ENCODE measurements at places on chromosomes 16 and 17.
A peak's percentile ranks its signal among the peaks of the same experiment; 100 is the strongest.

- DNase-seq: no peak
Measured at GRCh38 chr17:21275047-21275578, 9.4 kb upstream of the MAP2K3 start.

DNA sequence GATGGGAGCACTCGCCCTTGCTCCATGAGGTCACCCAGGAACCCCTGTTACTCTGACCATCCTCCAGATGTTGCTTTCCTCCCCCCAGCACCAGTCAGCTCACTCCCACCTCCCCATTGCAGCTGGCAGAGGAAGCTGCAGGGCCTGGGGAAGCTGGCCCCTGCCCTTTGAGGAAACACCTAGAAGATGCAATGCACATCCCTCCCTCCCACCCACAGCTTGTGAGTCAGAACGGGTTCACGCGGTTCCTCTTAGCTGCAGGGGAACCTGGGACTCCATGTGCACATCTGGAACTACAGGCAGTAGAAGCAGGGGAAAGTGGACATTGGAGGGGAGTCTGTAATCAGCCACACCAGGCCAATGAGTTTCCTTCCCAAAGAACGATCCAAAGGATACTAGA lies 96.9 kb downstream of the KATNIP start:
- DNase-seq: peak; percentile 66

DNA sequence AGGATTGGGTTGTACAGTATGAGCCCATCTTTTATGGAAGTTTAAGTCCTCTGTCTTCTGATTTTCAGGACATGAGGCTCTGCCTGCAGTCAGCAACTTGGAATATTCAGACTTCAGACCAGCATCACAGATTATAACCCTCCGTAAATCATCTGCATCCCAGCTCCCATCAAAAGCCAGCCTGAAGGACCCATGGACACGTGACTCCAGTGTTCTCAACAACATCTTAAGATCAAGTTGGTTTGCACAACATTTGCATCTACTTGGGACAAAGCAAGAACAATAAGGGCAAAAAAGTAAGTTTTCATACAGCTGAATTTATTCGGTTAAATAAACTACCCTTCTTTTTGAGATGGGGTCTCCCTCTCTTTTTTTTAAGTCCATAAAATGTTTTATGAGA lies 12.7 kb downstream of the TMC5 start:
- DNase-seq: no peak

- DNase-seq: peak; percentile 89
Measured at GRCh38 chr17:7988750-7989178, 13.7 kb upstream of the GUCY2D start.

GRCh38 chr16:31870809-31871208 lies 2.8 kb upstream of the ZNF267 start:
- no peak for DNase-seq

GRCh38 chr17:61770752-61771533 lies 92.4 kb downstream of the BRIP1 start:
- DNase-seq: no peak

- no peak for DNase-seq
Measured at GRCh38 chr17:57357392-57357784, 101.1 kb downstream of the MSI2 start.

GRCh38 chr16:21103941-21104860 lies 46.4 kb downstream of the DNAH3 start:
- DNase-seq: peak; percentile 18

DNA sequence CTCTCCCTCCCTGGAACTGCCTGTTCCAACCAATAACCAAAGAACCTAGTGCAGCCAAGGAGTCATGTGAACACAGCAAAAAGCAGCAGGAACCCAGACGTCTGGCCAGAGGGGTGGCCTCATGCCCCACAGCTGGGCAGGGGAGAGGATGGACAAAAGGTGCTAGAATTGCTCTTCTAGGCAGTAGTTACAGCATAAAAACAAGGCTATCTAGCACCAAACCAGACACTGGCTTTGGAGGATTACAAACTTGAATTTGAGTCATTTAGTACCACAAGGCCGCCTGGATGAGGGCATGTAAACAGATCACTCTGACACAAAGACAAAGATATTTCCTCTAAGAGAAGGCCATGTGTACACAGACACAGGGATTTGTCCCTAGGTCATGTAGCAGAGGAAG lies 423.3 kb upstream of the MAF start:
- DNase-seq: no peak

DNA sequence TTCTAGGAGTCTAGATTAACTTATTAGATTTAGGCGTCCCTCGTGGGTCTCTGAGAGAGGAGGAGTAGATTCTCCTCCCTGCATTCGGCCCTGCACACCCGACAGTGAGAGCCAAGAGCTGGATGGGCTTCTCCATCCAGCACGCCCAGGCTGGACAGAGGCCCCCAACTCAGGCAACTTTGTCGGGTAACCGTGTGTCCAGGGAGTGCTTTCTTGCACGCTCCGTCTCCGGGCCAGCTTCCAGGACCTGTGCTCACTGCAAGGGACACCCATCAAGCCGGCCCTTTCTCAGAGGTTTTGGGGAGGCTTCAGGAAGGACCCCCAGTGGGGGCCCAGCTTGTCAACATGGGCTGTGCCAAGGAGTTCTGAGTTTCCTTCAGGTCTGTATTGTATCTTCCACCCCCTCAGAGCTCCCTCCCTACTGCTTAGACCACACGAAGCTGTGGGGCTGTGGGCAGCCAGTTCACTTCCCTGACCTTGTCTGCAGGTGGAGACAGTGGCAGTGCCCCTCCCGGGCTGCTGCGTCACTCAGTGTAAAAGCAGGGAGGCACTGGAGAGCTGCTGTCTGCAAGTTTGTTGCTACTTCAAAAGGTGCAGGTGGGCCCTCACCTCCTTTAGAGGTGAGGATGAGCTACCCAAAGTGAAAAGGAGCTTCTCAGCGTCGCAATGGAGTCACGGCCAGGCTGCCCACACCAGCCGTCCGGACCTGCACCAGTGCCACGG lies 24.0 kb upstream of the C16orf78 start:
- no peak for DNase-seq

DNA sequence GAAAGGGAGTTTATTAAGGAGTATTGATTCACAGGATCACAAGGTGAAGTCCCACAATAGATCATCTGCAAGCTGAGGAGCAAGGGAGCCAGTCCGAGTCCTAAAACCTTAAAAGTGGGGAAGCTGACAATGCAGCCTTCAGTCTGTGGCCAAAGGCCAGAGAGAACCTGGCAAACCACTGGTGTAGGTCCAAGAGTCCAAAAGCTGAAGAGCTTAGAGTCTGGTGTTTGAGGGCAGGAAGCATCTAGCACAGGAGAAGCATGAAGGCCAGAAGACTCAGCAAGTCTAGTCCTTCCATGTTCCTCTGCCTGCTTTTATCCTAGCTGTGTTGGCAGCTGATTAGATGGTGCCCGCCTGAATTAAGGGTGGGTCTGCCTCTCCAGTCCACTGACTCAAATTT lies 193.0 kb downstream of the KIF2B start:
- DNase-seq: no peak

GRCh38 chr17:50630524-50631194 lies 4.0 kb upstream of the ABCC3 start:
- DNase-seq: no peak

- no peak for DNase-seq
Measured at GRCh38 chr16:25040543-25040942, 25.4 kb upstream of the ARHGAP17 start.

DNA sequence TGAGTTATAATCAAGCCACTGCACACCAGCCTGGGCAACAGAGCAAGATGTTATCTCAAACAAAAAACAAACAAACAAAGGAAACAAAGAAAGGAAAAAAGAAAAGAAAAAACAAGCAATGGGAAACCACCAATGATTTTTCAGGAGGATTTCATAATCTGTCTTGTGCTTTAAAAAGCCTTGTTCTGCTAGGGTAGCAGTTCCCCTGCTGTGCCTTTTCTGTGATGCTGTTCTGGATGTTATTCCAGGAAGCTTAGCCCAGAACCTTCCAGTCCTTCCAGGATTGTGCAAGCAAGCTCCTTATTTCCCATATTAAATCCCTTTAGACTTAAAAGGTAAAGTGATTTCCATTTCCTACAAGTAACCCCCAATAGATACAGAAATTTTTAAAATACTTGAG lies 171.1 kb downstream of the ABCC12 start:
- no peak for DNase-seq

GRCh38 chr17:40179923-40180659 lies 2.8 kb downstream of the RAPGEFL1 start:
- peak; percentile 22 for DNase-seq

DNA sequence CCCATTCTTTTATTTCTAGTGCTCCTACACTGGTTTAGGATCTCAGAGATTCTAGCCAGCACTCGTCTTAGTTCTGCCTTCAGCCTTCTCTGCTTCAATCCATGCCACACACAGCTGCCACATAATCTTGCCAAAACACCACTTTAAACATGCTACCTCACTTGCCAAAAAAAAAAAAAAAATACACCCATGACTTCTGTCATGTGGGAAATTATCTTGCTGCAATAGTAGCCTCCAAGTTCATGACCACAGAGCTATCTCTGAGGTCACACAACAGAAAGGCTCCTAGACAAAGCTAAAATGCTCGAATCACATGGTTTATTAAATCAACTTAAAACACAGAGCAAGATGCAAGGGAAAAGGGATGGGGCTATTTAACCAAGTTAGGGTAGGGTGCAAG lies 18.1 kb downstream of the FZD2 start:
- DNase-seq: peak; percentile 41

- no peak for DNase-seq
Measured at GRCh38 chr16:28532940-28533647, 5.7 kb downstream of the NUPR1 start.

DNA sequence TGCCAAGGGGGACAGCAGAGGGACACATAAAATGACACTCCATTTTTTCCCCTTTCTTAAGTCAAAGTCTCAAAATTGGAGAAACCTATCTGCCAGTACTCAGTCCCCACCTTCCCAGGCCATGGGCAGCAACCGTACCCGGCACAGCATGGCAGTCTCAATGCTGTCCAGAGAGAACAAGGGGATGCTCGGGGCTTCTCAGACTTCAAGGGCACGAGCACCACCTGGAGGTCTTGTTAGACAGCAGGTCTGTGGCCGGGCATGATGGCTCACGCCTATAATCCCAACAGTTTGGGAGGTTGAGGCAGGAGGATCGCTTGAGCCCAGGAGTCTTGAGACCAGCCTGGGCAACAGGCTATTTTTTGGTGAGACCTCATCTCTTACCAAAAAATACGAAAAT lies 3.2 kb downstream of the DNAH17 start:
- DNase-seq: no peak

DNA sequence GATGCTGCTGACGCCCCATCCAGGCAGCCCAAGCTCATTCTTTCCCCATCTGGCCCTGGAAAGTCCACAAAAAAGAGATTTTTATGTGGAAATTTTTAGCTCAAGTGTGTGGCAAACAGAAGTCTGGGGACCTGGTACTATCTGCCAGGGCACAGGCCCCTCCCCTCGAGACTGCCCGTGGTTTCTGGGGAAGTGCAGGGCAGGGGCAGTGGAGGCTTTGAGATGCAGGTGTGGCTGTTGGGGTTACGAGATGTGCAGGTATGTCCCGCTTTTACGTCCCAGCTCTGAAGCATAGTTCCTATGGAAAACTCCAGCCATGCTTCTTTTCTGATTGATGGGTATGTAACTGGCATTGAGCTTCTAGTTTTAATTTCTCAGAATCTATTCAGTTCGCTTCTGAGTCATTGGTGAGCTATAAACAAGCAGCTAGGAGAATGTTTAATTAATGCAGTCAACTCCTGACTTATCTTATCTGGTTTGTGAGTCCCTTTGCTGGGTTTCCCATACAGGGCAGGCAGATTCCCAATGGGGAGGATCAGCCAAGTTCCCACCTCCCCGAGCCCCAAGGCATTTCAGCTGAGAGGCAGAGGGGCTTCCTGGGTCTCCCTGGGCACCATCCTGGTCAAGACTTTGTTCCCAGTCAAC lies 16.2 kb downstream of the TBX4 start:
- no peak for DNase-seq

DNA sequence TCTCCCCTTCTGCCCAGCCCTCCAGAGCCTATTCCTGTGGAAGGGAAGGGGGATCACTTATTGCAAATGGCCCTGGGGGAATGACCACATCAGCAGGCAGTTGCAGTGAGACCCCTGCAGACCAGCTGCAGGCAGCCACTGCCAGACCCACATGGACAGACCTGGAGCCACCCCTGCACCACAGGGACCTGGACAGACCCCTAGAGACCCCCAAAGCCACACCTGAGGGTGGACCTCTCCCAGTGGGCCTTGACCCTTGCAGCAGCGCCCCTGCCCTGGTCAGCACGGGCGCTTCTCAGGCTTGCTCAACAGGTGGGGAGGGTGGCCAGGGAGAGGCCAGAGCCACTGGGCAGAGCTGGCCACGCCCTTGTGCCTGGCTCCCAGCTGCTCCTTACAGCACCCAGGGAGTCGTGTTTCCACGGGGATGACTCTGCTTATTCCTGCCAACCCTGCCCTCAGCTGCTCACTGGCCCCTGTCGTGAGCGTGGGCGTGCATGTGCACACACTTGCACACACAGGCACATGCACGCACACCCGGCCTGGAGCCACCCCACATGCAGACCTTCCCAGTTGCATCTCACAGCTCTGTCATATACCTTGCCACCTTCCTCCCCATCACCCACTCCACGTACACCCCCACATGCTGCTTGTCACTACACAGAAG lies 1.3 kb upstream of the SCN4A start:
- DNase-seq: no peak

DNA sequence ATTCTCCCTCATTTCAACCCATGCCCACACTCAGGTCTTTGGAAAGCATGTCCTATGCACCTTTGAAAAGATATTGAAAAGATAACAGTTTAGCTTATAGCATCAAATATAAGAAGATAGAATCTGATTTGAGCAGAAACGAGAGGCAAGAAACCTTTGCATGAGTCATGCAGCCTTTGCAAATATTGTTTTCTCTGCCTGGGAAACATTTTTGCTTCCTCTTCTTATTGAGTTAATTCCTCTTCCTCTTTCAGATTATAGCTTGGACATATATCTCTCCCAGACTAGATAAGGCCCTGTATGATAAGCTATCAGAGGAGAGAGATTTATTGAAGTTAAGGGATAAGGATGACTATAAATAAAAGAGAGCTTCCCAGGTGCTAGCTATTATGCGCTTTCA lies 46.1 kb upstream of the KCNJ2 start:
- peak; percentile 86 for DNase-seq

DNA sequence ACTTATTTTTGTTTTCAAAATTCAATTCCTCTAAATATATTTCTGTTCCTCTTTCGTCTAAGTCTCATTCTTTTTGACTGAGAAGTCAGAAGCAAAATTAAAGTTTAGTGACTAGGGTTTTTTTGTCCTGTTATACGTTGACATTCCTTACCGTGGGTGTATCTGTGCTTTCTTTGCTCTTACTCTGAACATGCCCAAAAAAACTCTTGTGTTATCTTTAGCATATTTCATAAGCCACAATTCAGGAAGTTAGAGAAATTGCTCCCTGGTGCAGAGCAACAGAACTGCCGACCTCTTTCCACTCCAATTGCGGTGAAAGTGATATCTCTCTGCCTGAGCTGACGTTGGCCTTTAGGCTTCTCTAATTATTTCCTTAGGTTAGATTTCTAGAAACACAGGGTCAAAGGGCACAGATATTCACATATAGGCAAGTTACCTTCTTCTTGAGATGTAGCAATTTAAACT lies 65.7 kb downstream of the CENPV start:
- peak; percentile 89 for DNase-seq

Data from inflammatory macrophage treated with lipopolysaccharide for 4 hours (primary cell).